Kidney tubule cell (primary cell): ENCODE measurements at places on chromosomes 13 and 19.
A peak's percentile ranks its signal among the peaks of the same experiment; 100 is the strongest.

- no peak for DNase-seq
Observed at GRCh38 chr13:21018220-21018619, 43.2 kb downstream of the LATS2 start.

DNA sequence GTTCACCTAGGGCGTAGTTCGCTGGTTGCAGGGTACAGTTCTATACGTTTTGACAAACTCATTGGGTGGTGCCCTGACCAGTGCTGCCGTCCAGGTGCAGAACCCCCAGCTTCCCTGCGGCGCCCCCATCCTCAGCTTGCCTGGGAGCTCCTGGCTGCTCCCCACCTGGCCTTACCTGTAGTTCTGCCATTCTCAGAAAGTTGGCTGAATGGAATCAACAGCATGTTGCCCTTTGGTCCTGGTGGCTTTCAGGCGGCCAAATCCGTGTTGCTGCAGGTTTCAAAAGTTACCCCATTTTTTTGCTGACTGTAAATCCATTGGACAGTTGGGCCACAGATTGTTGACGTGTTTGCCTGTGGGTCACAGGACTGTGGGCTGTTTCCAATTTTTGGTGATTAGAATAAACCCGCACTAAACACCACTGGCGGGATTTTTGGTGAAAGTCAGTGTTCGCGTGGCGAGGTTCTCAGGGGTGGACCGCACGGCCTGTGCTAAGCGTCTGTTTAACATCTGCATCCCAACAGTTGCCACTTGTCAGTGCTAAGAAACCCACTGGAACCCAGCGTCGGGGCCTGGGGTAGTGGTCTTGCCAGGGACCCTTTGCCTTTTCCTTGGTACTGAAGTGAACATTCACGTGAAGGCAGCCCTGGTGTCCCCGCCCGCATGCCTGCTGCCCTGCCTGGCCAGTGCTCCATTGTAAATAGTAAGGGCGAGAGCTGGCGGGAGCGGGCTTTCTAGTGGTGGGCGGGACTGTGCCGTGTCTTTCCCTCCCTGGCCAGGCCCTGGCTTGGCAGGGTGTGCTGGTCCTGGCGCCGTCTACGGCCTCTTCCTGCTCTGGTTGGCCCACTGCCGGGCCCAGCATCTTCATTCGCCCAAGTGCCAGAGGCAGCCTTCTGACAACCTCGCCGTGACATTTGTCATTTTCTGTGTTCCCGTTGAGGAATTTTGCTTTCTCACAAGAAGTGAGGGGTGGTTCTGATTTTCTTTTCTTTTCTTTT, 3.3 kb downstream of the DOT1L start:
- peak; percentile 49 for DNase-seq

DNA sequence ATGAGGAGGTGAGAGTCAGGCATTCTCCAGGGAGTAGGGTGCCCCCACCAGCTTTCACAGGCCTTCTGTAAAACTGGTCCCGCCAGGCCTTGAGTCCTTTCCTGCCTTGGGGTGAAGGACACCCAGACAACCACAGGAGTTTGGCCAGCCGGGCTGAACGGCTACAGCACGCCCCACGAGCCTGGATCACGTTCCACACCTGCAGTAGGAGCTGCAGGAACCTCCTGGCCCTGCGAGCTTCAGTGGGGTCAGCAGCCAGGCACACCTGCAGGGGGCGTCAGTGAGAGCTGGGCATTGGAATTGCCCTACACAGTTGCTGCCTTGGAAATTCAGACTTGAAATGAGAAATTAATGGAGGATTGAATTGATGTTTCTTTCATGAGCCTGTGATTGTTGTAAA, 45.7 kb downstream of the COL4A2 start:
- no peak for DNase-seq

- DNase-seq, result no peak
Observed at GRCh38 chr13:97967226-97967625, 13.8 kb downstream of the IPO5 start.
